Bone marrow (tissue), 2 donors: ENCODE measurements at places on chromosomes 11 and 22.

DNA sequence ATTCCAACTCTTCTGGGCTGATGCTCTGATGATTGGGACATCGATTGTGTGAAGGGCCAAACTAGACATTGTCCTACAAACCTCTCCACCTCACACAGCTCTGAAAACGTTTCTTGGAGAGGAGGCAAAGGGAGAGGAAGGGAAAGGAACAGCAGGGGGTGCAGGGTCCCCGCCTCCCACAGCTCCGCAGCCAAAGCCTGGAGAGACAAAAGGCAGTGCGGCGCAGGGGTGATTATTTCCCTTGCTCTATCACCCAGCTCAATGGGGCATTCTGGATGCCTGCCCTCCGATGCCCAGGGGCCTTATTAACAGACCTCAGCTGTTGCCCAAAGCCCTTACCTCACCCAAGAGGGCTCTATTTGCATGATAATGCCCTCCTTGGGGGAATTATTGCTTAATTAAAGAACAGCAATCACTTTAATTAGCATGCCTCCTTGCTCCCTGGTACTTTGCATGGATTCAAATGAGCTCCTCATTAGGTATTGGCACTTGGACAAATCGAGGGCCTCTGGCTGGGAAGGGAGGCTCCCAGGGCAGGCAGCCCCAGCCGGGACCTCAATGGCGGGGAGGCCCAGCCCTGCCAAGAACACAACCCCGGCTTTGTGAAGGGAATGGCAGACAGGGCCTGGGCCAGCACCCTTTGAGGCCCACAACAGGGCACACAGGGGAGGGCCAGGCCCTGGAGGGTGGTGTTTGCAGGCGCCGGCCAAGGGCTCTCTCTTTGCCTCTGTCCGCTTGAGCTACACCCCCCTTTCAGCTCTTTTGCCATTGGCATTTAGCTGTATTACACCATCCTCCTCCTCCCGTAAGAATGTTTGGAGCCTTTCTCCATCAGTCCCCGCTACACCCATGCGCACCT is 19.8 kb upstream of the CDON start:
- no peak for DNase-seq

DNA sequence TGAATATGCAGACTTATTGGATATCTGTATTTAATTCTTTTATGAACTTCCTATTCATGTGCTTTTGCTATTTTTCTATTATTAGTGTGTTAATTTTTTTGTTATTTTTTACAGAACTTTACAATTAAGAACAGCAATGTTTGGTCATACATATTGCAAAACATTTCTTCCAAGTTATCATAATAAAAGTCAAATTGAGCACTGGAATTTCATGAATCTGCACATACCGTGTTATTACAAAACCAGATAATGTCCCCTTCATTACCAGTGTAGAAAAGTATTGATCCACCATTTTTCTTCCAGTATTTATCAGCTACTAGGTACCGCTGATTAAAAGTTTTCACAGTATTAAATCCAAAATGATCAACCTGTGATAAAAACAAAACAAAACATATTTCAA is 40.5 kb downstream of the PRCP start:
- DNase-seq = no peak

- peak; percentile 79 for DNase-seq
Observed at GRCh38 chr22:31290494-31291471, 1.5 kb downstream of the PIK3IP1 start.

DNA sequence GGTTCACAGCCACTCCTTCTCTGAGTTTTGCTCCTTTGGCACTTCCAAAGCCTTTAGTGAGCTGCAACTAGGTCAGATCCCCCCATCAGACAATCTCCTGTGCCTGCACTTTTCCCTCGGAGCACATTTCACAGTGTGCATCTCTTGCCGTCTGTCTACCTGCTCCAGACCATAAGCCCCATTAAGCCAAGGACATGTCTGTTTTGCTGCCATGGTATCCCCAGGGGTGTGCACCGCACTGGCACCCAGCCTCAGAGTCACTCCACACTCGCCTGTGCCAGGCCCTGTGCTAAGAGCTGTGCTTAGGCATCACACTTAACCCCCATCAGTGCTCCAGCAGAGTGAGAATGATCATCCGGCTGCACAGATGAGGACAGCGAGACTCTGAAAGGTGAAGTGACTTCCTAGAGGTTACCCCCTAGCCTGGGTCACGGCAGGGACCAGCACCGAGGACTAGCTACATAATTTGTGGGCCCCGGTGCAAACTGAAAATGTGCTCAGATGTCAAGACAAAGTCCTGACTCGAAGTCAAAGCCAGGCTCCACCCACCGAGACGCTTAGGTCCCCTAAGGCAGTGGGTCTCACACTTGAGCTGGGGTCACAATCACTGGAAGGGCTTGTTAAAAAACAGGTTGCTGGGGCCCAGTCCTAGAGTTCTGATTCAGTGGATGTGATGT is 33.9 kb downstream of the ARRB1 start:
- no peak for DNase-seq

DNA sequence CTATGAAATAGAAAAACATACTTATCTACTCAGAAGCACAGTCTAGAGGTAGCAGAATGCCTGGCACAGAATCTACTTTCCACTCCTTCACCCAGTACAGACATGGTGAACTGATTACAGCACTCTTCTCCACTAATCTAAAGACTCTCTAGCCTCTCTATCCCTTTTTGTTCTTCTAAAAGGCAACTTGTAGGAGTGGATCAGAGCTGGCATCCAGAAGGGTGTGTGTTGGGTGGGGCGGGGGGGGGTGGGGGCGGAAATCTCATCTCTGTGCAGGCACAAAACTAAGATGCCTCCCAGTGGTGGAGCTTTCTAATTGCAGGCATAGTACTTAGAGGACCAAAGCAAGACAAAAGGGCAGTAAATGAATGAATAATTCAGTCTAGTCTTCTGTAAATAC is 11.5 kb upstream of the EMID1 start:
- DNase-seq = no peak

DNA sequence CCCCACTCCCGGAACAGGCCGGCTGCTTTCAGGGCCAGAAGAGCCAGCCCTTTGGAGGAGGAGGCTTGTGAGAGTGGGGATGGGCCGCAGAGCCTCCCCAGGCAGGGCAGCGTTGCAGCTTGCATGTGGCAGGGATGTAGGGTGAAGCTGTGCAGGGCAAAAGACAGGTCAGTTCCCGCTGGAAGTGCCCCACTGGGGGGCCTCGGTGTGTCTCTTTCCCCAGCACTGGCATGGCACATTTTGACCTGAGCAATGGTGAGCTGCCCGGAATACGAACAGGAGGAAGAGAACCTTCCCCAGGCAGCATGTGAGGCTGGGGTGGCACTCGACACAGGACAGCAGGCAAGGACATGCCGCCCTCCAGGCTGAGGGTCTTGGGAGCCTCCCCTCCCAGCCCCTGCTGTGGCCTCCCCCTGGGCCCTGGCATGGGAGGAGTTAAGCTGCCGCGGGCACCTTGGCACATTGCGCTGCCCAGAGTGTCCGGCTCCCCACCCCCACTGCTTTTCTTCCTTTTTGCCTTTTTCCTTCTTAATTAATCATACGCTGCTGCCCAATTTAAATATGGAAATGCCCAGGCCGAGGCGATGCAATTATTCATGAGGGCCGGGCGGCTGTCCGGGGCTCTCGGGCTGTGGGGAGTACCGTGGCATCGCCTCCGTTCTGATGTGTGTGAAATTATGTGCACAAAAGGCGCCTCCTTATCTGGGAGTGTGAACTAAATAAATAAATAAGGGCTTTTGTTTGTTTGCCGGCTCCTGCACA is 76.0 kb upstream of the WNT7B start:
- DNase-seq = no peak

GRCh38 chr11:59475176-59475575 is 2.1 kb downstream of the OR4D10 start:
- DNase-seq = no peak

DNA sequence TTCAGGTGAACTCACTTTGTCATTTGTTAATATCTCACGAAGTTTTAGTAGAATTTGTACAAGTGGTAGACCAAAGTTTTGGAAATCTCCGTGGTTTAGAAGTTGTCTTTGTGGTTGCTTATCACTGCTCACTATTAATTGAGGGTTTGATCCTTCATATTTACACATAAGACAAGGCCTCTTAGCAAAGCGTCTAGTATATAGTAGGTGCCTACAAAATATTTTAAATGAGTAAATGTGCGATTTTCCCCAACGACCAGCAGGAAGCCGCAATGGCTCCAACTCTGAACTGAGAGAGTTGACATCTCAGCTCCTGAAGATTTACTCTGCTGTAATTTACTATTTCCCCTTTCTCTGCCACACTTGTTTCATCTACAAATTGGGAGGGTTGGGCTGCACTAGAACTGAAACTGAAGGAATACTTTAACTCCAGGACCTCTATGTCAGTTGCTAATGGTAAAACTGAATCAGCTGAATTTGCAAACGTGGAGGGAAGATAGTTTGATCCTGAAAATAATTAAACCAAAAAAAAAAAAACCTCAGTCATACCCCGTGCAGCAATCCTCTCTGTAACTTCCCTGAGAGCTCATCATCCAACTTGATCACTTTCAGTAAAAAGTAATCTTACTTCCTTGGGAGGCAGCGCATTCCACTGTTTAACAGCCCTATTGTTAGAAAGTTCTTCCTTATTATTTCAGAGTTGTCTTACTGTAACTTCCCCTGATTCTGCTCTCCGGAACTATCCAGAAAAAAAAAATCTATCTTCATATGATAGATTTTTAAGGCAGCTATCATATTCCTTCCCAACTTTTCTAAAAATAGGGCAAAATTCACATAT is 1.3 kb upstream of the SBF2 start:
- peak; percentile 53 for DNase-seq

DNA sequence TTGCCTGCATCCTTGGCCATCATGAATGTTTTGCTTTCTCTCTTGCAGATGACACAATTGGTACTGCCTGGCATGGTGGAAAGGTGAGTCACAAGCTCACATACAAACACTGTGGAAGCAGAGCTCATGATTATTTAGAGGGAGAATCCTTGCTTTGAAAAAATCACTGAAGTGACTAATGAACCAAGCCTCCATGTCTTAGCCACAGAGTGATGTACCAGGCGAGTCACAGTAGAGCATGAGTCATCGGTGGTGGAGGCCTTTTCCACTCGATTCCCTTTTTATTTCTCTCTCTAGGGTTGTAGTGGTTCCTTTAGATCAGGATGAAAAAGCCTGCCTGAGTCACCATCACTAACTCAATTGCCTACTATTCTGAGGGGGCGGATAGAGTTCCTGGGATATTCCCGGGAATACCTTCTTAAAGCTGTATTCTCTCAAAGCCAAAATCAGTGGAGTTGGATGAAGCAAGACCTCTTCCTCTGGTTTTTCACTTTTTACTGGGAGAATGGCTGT is 49.6 kb upstream of the ALKBH3 start:
- peak; percentile 81 for DNase-seq

- DNase-seq = no peak
Observed at GRCh38 chr11:95832763-95833162, 42.5 kb downstream of the CEP57 start.

- DNase-seq = no peak
Observed at GRCh38 chr22:42380769-42381551, 51.2 kb downstream of the NFAM1 start.

DNA sequence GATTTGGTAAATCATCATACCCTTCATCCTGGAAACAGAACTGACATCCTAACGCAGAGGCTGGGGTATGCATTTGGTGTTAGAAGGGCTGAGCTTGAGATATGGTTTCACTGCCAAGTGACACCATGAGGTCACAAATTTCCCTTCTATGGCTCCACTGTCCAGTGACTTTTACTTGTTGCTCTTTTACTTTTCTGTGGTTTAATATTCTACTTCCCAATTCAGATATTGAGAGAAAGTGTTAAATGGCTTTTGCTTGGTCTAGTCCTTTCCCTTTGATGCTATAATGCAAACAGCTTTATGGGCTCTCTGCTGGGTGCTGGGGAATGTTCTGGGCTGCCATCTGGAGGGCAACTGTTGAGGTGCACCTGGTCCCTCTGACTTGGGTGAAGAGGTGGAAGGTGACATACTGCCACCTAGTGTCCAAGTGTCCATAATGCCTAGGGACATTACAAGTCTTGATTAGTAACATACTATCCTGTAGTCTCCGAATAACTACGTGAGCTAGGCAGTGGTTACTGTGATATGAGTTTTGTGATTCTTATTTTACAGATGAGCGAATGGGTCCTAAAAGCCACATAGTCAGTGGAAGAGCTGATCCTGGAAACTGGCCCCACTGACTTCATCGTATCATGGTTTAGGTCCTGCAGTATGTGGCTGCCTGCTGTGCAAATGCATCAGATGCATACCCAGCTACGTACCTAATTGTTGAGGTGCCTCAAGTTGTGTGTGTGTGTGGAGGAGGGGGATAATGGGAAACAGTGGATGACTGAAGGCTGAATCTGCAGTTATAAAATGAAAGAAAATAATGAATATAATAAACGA is 149.1 kb upstream of the RAG2 start:
- DNase-seq = peak; percentile 32

GRCh38 chr22:46035742-46036557 is 59.0 kb upstream of the WNT7B start:
- DNase-seq = peak; percentile 95

- DNase-seq = no peak
Observed at GRCh38 chr11:58546841-58547240, 28.8 kb downstream of the LPXN start.

DNA sequence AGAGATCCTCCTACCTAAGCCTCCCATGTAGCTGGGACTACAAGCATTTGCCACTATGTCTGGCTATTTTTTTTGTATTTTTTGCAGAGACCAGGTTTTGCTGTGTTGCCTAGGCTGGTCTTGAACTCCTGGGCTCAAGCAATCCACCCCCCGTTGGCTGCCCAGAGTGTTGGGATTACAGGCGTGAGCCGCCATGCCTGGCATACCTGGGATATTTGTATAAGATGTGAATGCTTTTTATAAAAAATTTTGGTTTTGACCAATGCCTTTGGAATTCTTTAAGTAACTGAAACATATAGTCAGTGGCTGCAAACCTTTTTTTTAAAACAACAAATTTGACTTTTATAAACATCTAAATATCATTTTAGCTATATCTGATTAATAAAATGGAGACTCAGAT is 42.4 kb downstream of the ADAMTS8 start:
- DNase-seq = no peak

GRCh38 chr11:125605417-125605816 is 12.8 kb downstream of the STT3A start:
- DNase-seq = no peak

DNA sequence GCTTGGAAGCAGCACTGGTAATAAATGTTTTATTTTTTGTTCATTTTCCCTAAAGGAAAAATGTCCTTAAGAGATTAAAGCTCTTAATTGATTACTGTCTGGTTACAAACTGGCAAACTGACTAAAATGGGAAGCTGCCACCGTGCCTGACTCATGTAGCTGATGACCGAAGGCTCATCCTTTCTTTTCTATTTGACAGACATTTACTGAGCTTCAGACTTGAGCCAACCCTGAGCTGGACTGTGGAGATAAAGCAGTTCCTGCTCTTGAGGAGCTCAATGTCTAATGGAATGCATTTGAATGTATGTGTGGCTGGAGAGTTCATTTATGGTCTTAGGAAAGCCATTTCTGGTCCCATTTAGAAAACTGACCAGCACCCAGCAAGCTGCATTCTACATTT is 91.3 kb downstream of the RNF169 start:
- DNase-seq = no peak
